ENCODE measurements at places on chromosomes 3 and 15. TPM values are rescaled to one million over a fixed set of nuclear protein-coding genes. Genes with fewer than 3 reads are reported as not detected.

The COL6A5 gene
- total RNA-seq = not detected

GRCh38 chr3:129182390-129183185 is 1.1 kb downstream of the CNBP start:
- peak overlapping the region; percentile 71 for H3K4me3 ChIP-seq
- peak overlapping the region; percentile 98 for H3K27ac ChIP-seq
- no peak for DNase-seq
- peaks cover 24% of the 10 kb centered on the region for H3K4me1 ChIP-seq

The SLC38A3 gene
- total RNA-seq = not detected

The INAFM2 gene
- 6.2 TPM for total RNA-seq

GRCh38 chr3:196740481-196741248 is 1.0 kb downstream of the PAK2 start:
- DNase-seq = peak; percentile 17
- peak overlapping the region; percentile 96 for H3K27ac ChIP-seq
- peak overlapping the region; percentile 85 for H3K4me3 ChIP-seq

DNA sequence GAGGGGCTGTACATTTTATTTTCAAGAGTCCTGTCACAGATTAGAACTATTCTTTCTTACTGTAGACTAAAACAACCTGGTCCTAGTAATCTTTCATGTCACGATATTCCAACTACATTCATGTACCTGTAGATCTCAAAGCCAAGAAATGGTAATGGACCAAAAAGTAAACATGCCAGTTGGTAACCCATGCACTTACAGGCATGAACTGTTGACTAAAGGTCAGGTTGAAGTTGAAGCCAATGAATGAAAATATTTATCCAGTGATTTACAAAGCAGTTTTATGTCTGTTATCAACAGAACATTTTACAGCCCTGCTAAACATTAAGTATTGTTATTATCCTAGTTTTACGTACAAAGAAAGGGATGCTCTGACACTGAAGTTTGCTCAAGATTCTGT is 25.3 kb downstream of the LRRC57 start:
- H3K4me3 ChIP-seq = no peak overlapping the region
- H3K27me3 ChIP-seq = no peaks in the 10 kb centered on the region
- H3K4me1 ChIP-seq = no peaks in the 10 kb centered on the region
- no peak overlapping the region for H3K27ac ChIP-seq
- DNase-seq = no peak

DNA sequence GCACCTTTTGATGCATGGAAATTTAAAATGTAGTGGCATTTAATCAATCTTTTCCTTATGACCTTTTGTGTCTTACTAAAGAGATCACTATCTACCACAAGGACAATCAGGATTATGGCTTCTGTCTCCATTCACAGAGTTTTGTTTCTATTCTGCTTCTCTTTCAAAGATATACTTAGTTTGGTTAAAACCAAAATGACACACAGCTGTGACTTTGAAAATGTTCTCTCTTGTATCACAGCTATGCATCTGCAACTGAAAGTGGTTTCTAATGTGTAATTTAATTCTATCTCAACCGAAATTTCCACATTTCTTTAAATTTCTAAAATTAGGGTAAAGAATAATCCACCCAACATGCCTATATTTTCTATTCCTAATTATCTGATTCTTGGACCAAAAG is 27.7 kb downstream of the HLTF start:
- H3K4me1 ChIP-seq = no peaks in the 10 kb centered on the region
- H3K27me3 ChIP-seq = no peaks in the 10 kb centered on the region
- no peak overlapping the region for H3K4me3 ChIP-seq
- H3K36me3 ChIP-seq = no peaks in the 10 kb centered on the region
- no peak for DNase-seq

The OCA2 gene
- not detected for total RNA-seq

The EID1 gene
- 113 TPM for total RNA-seq

- H3K4me1 ChIP-seq = no peaks in the 10 kb centered on the region
- H3K4me3 ChIP-seq = peak within 1 kb of the TSS; percentile 97
- H3K27me3 ChIP-seq = no peaks in the 10 kb centered on the region
- peaks cover 8% of the 10 kb centered on the region for H3K36me3 ChIP-seq
- peak within 1 kb of the TSS; percentile 97 for H3K27ac ChIP-seq
Measured at GRCh38 chr3:120742198-120742848, at the start of the genes GTF2E1 and RABL3. Gene GTF2E1, plus strand, starts transcription at chr3:120742744. Its CDS starts 7,809 bp downstream, at chr3:120750553. Gene RABL3, minus strand, starts transcription at chr3:120742516. Its CDS starts 9 bp downstream, at chr3:120742507.

The FRMD5 gene
- 0.57 TPM for total RNA-seq

The CPA3 gene
- 13.6 TPM for total RNA-seq

DNA sequence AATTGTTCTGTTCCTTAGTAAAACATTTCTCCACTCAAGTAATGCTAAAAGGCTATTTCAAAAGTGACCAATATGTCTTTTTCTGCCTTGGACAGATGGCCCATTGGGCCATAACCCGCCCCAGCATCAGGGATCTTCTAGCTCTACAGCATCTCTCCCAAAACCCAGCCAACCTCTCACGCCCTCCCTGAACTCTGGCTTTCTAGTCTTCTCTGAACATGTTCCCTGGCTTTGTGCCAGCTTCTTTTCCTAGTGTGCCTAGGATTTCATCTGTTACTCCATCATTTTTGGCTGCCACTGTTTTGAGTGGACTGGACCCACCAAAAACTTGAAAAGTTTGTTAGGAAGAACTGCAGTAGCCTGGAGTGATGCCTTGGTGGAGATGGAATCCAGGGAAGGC is 30.7 kb downstream of the TRPM1 start:
- H3K27ac ChIP-seq = no peak overlapping the region
- H3K4me3 ChIP-seq = no peak overlapping the region
- no peaks in the 10 kb centered on the region for H3K4me1 ChIP-seq
- no peaks in the 10 kb centered on the region for H3K36me3 ChIP-seq

The ZBED2 gene
- not detected for total RNA-seq

The MAN2A2 gene
- 188 TPM for total RNA-seq

The ZNF385D gene
- total RNA-seq = 2.2 TPM

DNA sequence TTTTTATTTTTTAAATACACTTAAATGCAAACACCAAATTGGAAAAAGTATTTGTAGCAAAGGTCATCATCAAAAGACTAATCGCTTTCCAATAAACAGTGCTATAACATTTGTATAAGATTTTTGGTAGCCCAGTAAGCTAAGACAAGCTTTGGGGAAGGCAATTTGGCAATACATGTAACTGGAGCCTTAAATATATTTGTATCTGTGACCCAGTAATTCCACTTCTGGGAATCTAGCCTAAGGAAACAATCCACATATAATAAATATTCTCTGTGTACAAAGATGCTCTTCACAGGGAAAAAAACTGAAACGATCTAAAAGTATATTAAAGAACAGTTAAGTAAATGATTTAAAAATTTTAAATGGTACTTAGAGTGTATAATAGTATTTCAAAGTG is 65.5 kb upstream of the TJP1 start:
- DNase-seq = no peak
- no peaks in the 10 kb centered on the region for H3K36me3 ChIP-seq
- H3K27me3 ChIP-seq = no peaks in the 10 kb centered on the region
- no peaks in the 10 kb centered on the region for H3K4me1 ChIP-seq

DNA sequence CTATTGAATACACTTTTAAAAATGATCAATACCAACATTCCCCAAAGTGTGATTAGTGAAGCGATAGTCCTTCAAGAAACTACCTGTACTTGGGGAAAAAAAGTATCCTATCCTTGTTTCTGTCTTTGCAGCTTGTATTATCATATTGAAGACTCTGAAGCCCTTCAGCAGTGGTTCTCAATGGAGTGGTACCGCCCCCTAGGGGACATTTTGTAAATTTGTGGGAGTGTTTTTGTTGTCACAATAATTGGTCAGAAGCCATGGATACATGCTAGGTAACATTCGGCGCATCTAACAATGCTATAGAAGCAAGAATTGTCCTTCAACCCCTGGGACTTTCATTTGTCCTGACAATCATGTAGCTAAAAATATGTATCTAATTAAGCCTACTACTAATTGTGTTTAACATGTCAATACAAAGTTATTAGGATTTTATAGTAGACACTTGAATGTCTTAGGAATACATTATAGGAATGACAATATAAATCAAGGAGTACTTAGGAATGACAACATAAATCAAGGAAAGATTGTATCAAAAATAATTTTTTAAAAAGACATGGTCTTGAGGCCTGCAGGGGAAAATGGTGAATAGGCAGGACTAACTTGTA is 53.7 kb downstream of the NMD3 start:
- H3K36me3 ChIP-seq = no peaks in the 10 kb centered on the region
- no peak overlapping the region for H3K4me3 ChIP-seq
- no peaks in the 10 kb centered on the region for H3K27me3 ChIP-seq
- DNase-seq = no peak
- no peak overlapping the region for H3K27ac ChIP-seq

GRCh38 chr3:132318451-132318850 is 1.2 kb downstream of the ACP3 start:
- no peaks in the 10 kb centered on the region for H3K27me3 ChIP-seq
- DNase-seq = no peak

- DNase-seq = no peak
- H3K27ac ChIP-seq = no peak overlapping the region
- H3K36me3 ChIP-seq = no peaks in the 10 kb centered on the region
- H3K4me3 ChIP-seq = no peak overlapping the region
Measured at GRCh38 chr3:30804984-30805383, 89.5 kb downstream of the GADL1 start.

The RTP3 gene
- total RNA-seq = not detected

DNA sequence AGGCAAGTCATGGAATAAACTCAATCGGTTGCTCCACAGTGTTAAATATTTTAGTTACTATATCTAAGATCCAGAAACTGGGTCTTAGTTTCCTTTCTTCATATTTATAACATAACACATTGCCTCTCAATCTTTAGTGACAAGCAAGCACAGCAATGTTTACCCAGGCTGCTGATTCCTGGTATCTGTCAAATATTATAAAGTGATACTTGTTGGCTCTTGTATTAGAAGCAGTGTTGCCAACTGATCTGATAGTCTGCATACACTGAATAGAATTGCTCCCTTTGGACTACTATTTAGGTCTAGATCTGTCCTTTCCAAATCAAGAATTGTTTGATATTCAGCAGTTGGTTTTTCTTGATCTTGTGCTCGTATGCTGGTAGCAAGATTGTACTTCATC is 7.2 kb upstream of the HHLA2 start:
- H3K4me3 ChIP-seq = no peak overlapping the region
- no peaks in the 10 kb centered on the region for H3K36me3 ChIP-seq
- H3K4me1 ChIP-seq = no peaks in the 10 kb centered on the region
- DNase-seq = no peak
- H3K27me3 ChIP-seq = no peaks in the 10 kb centered on the region
